CD4-positive, alpha-beta T cell treated with Interleukin-1 beta for 1 hour (primary cell): ENCODE measurements at places on chromosomes 7 and 10.
A peak's percentile ranks its signal among the peaks of the same experiment; 100 is the strongest.

DNA sequence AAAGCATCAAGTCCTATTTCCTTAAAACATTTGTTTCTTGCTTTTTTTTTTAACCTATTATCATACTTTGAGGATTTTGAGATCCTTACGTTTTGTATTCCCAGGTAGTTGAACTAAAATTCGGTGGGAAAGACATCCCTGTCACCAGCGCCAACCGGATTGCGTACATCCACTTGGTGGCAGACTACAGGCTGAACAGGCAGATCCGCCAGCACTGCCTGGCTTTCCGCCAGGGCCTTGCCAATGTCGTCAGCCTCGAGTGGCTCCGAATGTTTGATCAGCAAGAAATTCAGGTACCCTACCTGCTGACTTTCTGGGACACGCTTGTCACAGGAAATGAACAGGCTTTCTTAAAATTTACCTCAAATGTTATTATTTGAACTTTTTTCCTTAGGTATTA lies 83.0 kb upstream of the DNAJB6 start:
- DNase-seq, result no peak

DNA sequence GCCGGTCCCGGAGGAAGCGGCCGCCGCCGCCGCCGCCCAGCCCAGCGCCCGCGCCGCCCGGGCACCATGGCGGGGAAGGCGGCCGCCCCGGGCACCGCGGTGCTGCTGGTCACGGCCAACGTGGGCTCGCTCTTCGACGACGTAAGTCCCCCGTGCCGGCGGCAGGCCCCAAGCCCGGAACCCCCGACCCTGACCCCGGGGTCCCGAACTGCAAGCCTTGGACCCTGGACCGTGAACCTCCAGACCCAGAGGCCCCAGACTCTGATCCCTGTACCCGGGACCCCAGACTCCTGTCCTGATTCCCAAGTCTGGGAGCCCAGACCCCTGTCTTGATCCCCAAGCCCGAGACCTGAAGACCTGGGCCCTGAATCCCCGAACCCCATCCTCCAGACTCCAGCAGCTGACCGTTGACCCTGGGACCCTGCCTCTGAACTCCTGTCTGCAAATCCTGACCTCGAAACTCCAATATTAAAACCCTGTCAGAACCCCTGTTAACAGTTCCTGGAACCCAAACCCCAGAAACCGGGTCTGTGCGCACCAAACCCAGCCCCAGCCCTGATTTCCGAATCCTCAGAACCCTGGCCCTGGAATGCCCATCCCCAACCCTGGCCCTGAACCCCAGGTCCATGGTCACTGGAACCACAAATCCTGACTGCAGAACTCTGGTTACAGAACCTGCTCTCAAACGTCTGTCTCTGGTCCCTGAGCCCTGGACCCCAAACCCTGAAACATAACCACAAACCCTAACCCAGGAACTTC lies 623 bp downstream of the INPP5A start:
- no peak for DNase-seq

- DNase-seq, result peak; percentile 1
These were observed 292.6 kb downstream of the PARD3 start for GRCh38 chr10:34522546-34522945.

- DNase-seq, result peak; percentile 13
These were observed 521.7 kb downstream of the ADRA2A start for GRCh38 chr10:111598433-111599059.

GRCh38 chr7:10315881-10316280 lies 657.8 kb upstream of the PHF14 start:
- no peak for DNase-seq

DNA sequence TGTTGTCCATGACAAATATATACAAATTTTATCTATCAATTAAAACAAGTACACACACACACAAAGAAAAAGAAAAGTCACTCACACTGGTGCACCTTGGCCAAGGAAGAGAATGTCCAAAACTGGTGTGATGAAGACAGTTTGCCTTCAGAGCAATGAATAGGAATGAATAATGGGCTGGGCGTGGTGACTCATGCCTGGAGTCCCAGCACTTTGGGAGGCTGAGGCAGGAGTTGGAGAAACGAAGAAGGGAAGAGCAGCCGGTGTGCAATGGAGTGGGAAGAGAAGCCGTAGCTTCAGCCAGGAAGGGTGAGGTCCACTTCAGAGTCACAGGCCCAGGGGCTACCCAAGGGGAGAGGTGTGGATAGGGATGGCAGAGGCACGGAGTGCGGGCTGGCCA lies 253.6 kb downstream of the CCSER2 start:
- no peak for DNase-seq

GRCh38 chr7:26477381-26477990 lies 185.8 kb downstream of the SNX10 start:
- DNase-seq, result no peak

- DNase-seq, result no peak
These were observed 229.7 kb upstream of the PFKP start for GRCh38 chr10:2837674-2838073.

DNA sequence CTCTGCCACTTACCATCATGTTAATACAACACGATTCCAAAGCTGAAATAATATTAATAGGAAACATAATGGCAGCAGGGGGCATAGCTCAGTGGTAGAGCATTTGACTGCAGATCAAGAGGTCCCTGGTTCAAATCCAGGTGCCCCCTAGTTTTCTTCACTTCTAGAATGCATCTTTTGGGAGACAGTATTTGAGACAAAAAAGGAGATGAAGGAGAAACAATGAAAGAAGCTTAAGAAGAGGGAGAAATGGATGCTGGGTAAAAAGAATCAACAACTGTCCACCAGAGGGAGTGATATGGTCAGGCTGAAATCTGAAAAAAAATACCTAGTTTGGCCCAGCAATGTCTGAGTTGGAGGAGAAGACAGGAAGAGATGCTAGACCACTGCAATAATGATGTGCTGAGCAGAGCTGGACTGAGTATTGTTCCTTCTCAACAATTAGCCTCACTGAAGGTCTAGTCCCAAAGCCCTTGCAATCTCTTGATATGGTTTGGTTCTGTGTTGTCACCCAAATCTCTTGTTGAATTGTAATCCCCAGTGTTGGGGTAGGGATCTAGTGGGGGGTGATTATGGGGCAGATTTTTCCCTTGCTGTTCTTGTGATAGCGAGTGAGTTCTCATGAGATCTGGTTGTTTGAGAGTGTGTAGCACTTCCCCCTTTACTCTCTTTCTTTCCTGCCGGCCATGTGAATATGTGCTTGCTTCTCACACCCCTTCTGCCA lies 48.3 kb downstream of the ZNF783 start:
- DNase-seq, result peak; percentile 36
